Endothelial cell of umbilical vein (primary cell): ENCODE measurements at places on chromosomes 13 and 19.

- no peak for DNase-seq
These were observed 137.6 kb downstream of the KLF12 start for GRCh38 chr13:73996569-73996968.

DNA sequence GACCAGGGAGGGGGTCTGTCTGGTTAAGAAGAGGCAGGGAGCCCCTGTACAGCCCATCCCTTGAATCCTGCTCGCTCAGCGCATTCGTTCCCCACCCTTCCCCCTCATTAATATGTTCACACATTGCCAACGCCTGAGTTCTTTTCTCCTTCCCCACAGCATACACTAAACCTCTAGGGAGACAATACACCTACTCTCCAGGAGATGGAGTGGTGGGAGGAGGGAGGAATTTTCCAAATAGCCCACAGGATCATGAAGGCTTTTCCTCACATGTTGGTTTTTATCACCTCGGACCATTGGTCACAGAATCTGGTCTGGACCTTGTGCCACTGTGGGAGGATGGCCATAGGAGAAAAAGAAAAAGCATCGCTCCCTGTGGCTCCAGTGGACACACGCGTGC, 294.9 kb downstream of the SHISA2 start:
- DNase-seq, result no peak

GRCh38 chr19:37874784-37875183, 31.6 kb downstream of the WDR87 start:
- DNase-seq, result no peak

- DNase-seq, result no peak
These were observed 103.3 kb upstream of the HTR2A start for GRCh38 chr13:47000165-47000564.

- DNase-seq, result peak; percentile 84
These were observed 1.8 kb downstream of the HMGB1 start for GRCh38 chr13:30463787-30464495.

DNA sequence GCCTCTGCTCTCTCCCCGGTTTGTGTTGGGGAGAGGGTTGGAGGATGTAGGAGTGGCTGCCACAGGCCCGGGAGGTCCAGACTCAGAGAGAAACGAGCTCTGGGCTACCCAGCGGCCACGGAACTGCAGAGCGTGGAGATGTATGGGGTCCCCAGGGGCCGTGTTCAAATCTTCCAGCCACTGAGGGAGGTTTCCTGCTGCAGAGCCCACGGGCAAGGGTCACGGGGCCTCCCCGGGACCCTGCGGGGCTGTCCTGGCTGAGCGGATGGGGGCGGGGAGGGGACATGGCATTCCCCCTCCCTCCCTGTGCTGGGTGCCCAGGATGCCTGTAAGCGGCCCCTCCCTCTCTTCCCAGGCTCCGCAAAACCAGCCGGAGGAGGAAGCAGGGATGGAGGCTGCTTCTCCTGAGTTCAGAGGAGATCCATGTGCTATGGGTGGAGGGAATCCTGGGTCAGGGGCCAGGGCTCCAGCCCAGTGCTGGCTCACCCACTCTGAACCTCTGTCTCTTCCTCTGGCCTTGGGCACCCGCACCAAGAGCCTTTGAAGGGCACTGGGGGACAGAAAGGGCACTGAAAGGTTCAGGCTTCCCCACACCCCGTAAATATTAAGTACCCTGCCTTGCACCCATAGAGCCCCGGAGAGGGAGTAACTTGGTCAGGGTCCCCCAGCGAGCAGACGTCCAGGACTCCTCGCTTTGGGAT, 22.6 kb downstream of the SMIM24 start:
- no peak for DNase-seq

- peak; percentile 75 for DNase-seq
These were observed 6.7 kb downstream of the GRIN2D start for GRCh38 chr19:48400018-48400742.

DNA sequence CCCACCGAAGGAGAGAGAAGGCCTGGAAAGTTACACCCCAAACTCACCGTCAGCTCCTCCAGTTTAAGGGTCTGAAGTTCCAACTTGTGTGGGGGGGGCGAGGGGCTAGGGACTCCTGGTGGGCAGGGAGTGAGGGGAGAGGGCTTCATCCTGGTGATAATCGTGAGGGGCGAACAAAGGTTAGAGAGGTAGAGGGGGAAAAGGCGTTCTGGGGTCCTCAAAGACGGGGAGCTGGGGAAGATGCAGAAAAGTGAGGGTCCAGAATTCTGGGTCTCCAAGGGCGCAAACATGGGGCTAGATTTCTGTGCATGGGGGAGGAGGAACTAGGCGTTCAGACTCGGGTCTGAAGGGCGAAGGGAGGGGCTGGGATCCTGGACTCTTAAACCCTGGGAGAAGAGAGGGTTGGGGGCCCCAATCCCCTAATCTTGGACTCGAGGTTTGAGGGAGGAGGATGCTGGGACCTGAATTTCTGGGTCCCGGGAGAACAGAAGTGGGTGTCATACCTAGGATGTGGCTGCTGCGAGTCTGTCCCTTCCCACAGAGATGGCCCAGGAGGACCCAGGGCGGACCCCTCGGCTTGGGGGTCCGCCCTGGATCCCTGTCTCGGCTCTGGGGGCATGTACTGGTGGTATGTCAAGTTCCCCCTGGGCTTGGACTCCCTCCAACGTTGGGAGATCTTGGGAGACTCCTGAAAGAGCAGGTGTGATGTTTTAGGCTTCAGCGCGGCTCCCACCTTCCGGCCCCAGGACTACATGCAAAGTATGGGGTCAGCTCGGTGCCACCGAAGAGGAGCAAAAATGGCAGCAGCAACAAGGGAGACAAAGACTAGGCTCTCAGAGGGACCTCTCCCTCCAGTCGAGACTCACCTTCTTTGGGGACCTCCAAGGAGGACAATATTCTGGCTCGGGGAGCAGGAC, 4.5 kb downstream of the MAMSTR start:
- DNase-seq, result peak; percentile 22

DNA sequence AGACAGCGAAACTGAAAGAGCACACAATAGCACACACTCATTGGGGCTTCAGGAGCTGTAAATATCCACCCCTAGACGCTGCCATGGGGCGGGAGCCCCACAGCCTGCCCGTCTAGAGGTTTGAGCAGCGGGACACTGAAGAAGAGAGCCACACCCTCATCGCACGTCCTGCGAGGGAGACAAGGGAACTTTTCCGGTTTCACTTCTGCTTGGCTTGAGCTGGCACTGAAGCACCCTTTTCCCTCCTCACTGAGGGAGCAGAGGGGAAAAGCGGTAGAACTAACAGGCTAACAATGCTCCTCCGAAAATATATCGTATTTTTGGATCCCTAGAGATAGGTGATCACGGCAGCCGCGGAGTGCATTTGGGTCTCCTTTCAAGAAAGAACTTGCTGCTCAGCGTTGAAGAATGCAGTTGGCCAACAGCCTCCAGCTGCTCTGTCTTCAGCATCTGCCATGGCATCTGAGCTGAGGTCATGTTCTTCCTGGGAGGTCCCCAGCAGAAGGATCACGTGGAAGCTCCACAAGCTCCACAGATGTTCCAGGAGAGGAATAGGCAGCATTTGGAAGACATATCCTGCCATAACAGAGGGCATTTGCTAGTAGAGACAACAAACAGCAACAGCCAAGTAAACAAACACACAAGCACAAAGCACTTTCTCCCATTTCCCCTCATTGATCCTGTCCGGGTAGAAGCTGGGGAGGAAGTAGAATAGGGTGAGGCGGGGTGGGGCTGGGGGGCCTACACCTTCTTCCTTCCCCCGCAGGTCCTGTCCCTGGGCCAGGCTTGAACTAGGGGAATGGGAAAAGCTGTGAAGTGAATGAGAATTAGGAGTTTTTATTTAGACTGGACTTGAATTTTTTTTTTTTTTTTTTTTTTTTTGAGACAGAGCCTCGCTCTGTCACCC, 44.8 kb upstream of the ALOX5AP start:
- DNase-seq, result no peak

GRCh38 chr13:74683411-74683810, 549.2 kb upstream of the KLF12 start:
- peak; percentile 19 for DNase-seq

- no peak for DNase-seq
These were observed 77.3 kb downstream of the OLFM4 start for GRCh38 chr13:53105890-53106289.

- DNase-seq, result no peak
These were observed 41.9 kb downstream of the C13orf46 start for GRCh38 chr13:113931841-113932459.

DNA sequence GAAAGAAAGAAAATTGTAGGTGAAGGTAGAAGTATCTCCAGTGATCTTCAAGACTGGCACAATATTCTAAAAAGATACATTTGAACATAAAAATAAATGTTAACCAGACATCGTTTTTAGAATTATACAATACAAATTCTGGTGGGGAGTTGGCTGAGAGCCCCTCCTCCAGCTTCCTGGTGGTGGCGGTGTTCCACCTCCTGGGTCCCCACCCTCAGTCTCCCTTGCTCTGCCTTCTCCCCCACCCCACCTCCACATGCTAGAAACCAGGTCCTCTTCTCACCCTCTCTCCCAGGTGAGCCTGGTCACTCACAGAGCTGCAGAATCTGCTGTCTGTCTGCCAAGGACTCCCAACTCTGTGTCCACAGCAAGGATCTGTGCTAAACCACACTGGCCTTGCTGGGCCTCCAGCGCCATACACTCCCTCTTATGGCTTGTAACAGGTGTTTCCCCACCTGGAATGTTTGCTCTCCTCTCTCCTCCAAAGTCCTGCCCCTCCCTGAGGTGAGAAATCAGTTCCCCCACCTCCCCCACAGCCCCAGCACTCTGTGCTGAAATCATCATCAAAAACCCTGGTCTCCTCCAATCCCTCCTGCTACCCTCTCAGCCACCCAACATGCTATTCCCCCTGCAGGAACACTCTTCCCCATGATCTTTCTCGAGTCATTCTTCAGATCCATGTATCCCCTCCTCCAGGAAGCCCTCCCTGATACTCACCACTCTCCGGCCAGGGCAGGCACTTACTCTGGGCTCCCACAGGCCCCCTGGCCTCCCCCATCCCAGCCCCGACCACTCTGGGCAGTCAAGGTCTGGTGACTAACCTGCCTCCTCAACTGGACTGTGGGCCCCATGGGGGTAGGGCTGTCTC, 20.5 kb upstream of the CYP2S1 start:
- no peak for DNase-seq

DNA sequence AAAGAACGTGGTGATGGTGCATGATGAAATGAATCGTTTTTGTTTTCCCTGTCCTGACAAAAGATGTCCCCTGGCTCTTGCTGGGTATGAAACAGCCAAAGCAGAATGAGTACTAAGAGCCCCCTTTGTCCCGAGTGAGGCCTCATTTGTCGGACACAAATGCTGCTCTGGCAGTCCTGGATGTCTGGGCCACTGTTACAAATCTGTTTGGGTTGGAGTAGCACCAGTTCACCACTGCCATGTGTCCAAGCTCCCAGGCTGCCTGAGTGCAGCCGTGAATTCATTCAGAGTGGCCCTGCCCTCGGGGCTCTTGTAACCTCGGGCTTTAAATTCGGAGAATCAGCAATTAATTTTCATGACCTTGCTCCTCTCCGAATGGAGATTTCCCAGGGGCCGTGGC, 182.4 kb downstream of the NUFIP1 start:
- DNase-seq, result no peak
